ENCODE measurements at places on chromosomes 2 and 18. TPM values are rescaled to one million over a fixed set of nuclear protein-coding genes. Genes with fewer than 3 reads are reported as not detected.

GRCh38 chr2:195202163-195202845 is 454.7 kb upstream of the SLC39A10 start:
- H3K4me3 ChIP-seq, result no peak overlapping the region
- no peak for DNase-seq
- no peaks in the 10 kb centered on the region for H3K36me3 ChIP-seq
- H3K27me3 ChIP-seq, result no peaks in the 10 kb centered on the region
- peaks cover 7% of the 10 kb centered on the region for H3K4me1 ChIP-seq
- no peak overlapping the region for H3K27ac ChIP-seq

BCL2 gene
- 4.0 TPM for total RNA-seq

CNTNAP5 gene
- total RNA-seq, result not detected

GRCh38 chr2:42569116-42569711 is 782 bp downstream of the MTA3 start:
- H3K36me3 ChIP-seq, result peaks cover 31% of the 10 kb centered on the region
- H3K4me1 ChIP-seq, result peaks cover 21% of the 10 kb centered on the region
- H3K27ac ChIP-seq, result peak overlapping the region; percentile 77
- peak overlapping the region; percentile 85 for H3K4me3 ChIP-seq
- no peaks in the 10 kb centered on the region for H3K27me3 ChIP-seq

GRCh38 chr2:190432567-190433231 is 24.5 kb downstream of the MFSD6 start:
- H3K4me3 ChIP-seq, result no peak overlapping the region
- H3K27me3 ChIP-seq, result no peaks in the 10 kb centered on the region
- no peaks in the 10 kb centered on the region for H3K4me1 ChIP-seq
- no peaks in the 10 kb centered on the region for H3K36me3 ChIP-seq

DNA sequence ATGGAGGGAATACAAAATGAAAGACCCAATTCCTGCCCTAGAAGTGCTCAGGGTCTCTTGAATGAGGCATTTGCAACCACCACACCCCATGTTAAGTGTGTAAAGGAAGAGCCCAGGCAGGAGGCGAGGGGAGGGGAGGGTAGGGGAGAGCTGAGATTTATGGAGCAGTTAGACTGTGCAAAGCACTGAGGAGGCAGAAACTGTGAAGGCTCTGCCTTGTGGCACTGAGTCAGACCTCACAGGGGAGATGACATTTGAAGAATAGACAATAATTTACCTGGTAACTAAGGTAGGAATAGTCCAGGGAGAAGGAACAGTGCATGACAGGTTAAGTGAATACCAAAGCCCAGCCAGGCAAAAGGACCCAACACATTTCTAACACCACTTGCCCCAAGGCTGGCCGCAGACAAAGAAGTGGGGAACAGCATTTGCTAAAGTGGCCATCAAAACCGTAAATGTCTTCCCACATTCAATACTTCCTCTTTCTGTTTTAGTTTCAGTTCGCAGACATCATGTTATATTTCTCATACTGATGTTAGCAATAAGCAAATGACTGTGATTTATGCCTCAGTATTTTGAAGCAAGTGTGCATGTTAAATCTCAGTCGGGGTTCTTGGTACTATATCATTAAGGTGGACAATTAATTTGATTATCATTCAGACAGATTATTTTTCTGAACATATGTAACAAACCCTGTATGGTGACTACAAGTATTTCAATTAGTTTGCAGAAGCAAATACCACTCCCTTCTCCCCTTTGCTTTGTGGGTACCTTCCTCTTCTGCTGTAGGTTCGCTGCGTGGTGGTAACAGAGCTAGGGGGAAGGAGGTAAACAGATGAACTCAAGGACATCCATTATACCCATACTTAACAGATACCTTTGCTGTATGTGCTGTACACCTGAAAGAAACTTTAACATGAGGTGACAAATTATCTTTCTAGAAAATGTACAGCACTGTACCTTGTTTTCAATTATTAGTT is 27.5 kb downstream of the CDH20 start:
- DNase-seq, result no peak
- no peaks in the 10 kb centered on the region for H3K36me3 ChIP-seq
- no peaks in the 10 kb centered on the region for H3K27me3 ChIP-seq
- H3K4me1 ChIP-seq, result peaks cover 8% of the 10 kb centered on the region
- H3K27ac ChIP-seq, result no peak overlapping the region
- H3K4me3 ChIP-seq, result no peak overlapping the region

DIPK1C gene
- not detected for total RNA-seq

GDF7 gene
- total RNA-seq, result not detected

GRCh38 chr2:134777593-134777992 is 58.8 kb upstream of the TMEM163 start:
- H3K4me3 ChIP-seq, result no peak overlapping the region
- H3K27me3 ChIP-seq, result no peaks in the 10 kb centered on the region
- peaks cover 23% of the 10 kb centered on the region for H3K4me1 ChIP-seq
- no peak overlapping the region for H3K27ac ChIP-seq
- no peak for DNase-seq

ACADL gene
- 1.0 TPM for total RNA-seq

GRCh38 chr18:74479486-74480148 is 16.5 kb upstream of the CNDP2 start:
- no peak for DNase-seq
- H3K36me3 ChIP-seq, result no peaks in the 10 kb centered on the region
- no peak overlapping the region for H3K4me3 ChIP-seq

- H3K4me3 ChIP-seq, result no peak overlapping the region
- DNase-seq, result no peak
- no peaks in the 10 kb centered on the region for H3K4me1 ChIP-seq
These were observed 78.6 kb downstream of the BARD1 start for GRCh38 chr2:214730800-214731407.

DNA sequence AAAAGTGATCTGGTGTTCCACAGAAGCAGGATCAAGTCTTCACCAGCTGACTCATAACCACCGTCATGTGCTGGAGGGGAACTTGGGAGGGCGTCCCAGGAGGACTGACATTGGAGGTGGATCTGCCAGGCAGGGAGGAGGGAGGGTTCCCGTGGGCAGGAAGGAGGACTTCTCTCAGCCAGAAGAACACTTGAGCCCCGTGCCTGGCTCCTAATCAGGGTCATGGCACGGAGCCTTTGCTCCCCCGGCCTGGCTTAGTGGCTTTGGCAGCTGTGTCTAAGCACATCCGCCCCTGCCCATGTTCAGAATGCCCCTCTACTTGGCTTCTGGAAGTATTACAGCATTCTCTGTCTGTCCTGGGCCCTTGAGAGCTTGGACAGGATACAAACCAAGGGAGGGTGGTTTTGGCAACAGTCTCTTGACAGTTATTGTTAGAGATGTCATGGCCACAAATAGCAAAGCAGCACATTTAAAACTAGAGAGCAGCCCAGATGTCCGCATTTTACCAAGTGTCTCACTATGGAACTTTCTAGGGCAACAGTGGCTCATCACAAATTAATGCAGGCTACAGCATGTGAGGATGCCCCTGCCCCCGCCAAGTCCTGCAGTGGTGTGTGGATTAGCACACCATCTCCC is 11.5 kb downstream of the PPP1R7 start:
- H3K27me3 ChIP-seq, result no peaks in the 10 kb centered on the region
- H3K36me3 ChIP-seq, result peaks cover 29% of the 10 kb centered on the region
- no peak overlapping the region for H3K4me3 ChIP-seq
- no peaks in the 10 kb centered on the region for H3K4me1 ChIP-seq
- DNase-seq, result no peak
- H3K27ac ChIP-seq, result no peak overlapping the region

GRCh38 chr2:29726976-29727375 is 194.4 kb downstream of the ALK start:
- H3K27ac ChIP-seq, result no peak overlapping the region
- H3K4me3 ChIP-seq, result no peak overlapping the region
- no peak for DNase-seq
- H3K36me3 ChIP-seq, result no peaks in the 10 kb centered on the region
- peaks cover 36% of the 10 kb centered on the region for H3K27me3 ChIP-seq

- no peak overlapping the region for H3K4me3 ChIP-seq
- no peak for DNase-seq
- no peaks in the 10 kb centered on the region for H3K27me3 ChIP-seq
- no peak overlapping the region for H3K27ac ChIP-seq
- H3K36me3 ChIP-seq, result no peaks in the 10 kb centered on the region
- peaks cover 10% of the 10 kb centered on the region for H3K4me1 ChIP-seq
These were observed 105.7 kb upstream of the RPRM start for GRCh38 chr2:153584244-153584643.

GRCh38 chr2:218582076-218582475 is 13.4 kb downstream of the CNOT9 start:
- H3K36me3 ChIP-seq, result peaks cover 57% of the 10 kb centered on the region
- no peak overlapping the region for H3K4me3 ChIP-seq
- H3K27ac ChIP-seq, result no peak overlapping the region
- peaks cover 7% of the 10 kb centered on the region for H3K4me1 ChIP-seq
- no peaks in the 10 kb centered on the region for H3K27me3 ChIP-seq

DNA sequence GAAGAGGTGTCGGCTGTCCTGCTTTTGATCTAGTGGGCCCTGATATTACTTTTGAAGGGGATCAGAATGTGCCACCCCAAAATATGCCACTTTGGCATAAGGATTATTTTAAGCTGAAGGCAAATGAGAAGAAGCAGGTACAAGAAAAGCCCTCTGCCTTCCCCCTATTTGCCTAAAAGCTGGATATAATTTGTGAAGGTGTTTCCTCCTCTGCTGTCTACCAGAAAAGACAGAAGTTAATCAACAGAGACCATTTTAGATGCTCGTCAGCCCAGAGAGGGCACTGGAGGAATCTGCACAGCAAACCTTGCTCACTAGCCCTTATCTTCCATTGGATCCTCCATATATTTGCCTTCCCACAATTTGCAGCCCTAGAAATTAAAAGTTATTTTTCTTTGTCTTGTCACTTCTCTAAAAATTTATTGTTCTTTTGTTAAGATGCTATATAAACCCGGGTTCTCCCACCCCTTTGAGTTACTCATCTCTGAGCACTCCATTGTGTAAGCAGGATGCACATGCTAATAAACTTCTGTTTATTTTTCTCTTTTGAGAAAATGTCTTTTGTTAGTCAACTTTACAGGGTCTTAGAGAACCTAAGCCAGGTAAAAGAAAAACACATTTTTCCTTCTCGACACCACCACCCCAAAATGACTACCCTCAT is 163.2 kb upstream of the SLC1A4 start:
- H3K4me3 ChIP-seq, result no peak overlapping the region
- H3K36me3 ChIP-seq, result peaks cover 2% of the 10 kb centered on the region

B3GNT7 gene
- total RNA-seq, result 14.4 TPM

POTEJ gene
- total RNA-seq, result not detected

DNA sequence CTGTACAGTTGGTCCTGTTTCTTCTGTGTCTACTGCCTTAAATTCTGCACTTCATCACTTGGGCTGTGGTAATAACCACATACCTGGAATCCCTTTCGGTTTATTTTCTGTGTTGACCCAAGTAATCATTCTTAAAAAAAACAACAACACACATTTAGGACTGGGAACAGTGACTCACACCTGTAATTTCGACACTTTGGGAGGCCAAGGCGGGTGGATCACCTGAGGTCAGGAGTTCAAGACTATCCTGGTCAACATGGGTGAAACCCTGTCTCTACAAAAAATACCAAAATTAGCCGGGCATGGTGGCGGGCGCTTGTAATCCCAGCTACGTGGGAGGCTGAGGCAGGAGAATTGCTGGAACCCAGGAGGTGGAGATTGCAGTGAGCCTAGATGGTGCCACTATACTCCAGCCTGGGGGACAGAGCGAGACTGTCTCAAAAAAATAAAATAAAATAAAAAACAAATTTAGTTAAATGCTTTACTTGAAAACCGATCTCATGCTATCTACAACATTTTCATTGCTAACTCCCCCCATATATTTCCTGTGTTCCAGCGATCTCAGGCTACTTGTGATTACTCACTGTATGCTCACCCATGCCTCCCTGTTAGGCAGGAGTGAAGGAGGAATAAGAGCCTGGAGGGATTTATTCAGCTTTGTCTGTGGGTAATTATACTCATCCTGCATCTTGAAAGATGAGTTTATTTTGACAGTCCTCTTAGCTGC is 18.2 kb downstream of the ACSL3 start:
- H3K27ac ChIP-seq, result peak overlapping the region; percentile 7
- H3K4me1 ChIP-seq, result peaks cover 42% of the 10 kb centered on the region
- H3K36me3 ChIP-seq, result no peaks in the 10 kb centered on the region
- peak overlapping the region; percentile 9 for H3K4me3 ChIP-seq
- H3K27me3 ChIP-seq, result no peaks in the 10 kb centered on the region

GRCh38 chr2:171210864-171211431 is 50.3 kb upstream of the TLK1 start:
- no peaks in the 10 kb centered on the region for H3K27me3 ChIP-seq
- no peak overlapping the region for H3K4me3 ChIP-seq
- no peak for DNase-seq
- no peak overlapping the region for H3K27ac ChIP-seq
- H3K4me1 ChIP-seq, result no peaks in the 10 kb centered on the region
- H3K36me3 ChIP-seq, result no peaks in the 10 kb centered on the region

SDC1 gene
- total RNA-seq, result 136 TPM

DNA sequence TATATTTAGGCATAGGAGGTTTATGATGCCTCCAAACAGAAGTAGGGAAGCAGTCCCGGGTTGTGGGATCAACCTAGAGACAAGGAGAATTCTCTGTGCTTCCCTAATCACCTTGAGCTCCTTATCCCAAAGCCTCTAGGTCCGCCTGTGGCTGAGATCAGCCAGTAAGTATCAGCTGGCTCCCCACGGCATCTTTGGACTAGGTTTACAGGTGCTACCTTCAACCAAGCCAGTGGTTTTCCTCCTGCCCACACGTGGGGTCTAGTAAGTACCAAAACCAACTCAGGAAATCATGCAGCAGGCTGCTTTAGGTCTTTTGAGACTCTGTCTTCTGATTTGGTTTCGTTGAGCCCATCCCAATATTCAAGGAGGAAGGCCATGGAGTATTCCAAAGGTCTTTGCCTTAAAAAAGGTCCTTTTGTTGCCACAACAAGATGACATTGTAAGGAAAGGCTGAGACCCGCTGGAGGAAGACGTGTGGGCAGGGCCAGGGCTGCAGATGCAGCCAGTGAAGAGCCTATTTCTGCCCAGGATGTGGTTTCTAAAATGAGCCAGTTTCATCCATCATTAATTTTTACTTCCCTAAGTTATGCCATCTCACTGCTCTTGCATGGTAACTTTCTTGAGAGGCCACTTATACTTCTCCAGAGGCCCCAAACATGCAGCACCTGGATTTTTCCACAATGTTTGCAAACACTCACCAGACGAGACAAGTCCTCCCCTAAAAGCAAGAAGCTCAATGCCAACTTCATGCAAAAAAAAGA is 248.7 kb downstream of the RNF152 start:
- no peaks in the 10 kb centered on the region for H3K4me1 ChIP-seq
- H3K4me3 ChIP-seq, result no peak overlapping the region
- no peak overlapping the region for H3K27ac ChIP-seq
- no peak for DNase-seq
- peaks cover 30% of the 10 kb centered on the region for H3K27me3 ChIP-seq
- no peaks in the 10 kb centered on the region for H3K36me3 ChIP-seq

GRCh38 chr2:213162516-213163118 is 11.2 kb upstream of the IKZF2 start:
- H3K4me1 ChIP-seq, result no peaks in the 10 kb centered on the region
- no peaks in the 10 kb centered on the region for H3K27me3 ChIP-seq
- no peak overlapping the region for H3K4me3 ChIP-seq
- no peak for DNase-seq
- H3K27ac ChIP-seq, result no peak overlapping the region
- H3K36me3 ChIP-seq, result no peaks in the 10 kb centered on the region
